EL (cell line): ENCODE measurements at places on chromosomes 16 and 17.

DNA sequence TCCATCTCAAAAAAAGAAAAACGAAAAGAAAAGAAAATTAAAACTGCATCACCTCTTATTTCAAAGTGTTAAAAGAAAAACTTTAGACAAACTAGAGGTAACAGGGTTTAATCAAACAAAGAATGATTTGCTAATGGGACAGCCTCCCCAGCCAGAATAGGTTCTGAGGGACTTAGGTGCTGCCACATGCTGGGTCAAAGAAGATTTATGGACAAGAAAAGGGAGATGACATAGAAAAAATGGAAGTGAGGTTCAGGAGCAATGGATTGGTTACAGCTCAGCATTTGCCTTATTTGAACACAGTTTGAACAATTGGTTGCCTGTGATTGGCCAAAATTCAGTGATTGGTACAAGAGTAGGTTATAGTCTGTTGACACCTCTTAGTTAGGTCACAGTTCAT, 21.1 kb downstream of the TMC5 start:
- DNase-seq = no peak

- DNase-seq = no peak
Measured at GRCh38 chr16:4972938-4973587, 14.9 kb downstream of the SEC14L5 start.

DNA sequence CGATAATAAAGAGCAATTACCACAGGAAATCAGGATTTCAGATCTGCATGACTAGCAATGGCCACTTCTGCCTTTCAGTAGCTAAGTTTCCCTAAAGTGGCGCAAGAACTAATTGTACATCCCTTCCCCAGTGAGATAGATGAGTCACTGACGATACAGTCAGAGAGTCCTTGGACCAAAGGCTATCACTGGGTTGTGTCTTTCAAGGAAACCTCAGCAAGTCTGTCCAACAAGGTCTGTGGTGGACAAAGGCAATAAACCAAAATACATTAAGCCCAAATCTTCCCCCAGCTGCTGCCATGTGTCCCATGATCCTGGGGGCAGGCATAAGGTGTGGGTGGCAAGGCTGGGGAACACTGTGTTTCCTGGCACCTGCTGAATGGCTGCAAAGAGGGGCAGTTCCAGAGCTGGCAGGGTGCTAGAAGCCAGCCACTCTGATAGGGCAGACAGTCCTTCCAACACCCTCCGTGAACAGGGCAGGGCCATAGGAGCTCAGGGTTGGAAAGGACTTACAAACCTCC, 20.5 kb upstream of the MTMR4 start:
- DNase-seq = peak; percentile 78

- no peak for DNase-seq
Measured at GRCh38 chr16:62450291-62450690, 414.1 kb upstream of the CDH8 start.

DNA sequence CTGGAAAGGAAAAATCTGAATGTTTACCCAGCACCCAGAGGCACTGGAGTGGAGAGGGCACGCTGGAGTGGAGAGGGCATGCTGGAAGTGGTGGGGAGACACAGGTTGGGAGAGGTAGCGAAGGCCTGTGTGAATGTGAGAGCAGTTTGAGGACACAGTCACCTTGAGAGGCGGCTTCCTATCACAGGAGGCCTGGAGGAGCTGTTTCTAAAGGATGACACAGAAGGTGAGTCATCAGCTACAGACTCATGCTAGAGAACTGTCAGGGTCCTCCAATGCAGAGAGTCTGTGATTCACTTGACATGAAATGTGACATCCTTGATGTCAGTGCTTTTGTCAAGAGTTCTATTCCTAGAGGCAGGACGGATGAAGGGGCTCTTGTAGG, 13.8 kb downstream of the CTRL start:
- DNase-seq = peak; percentile 90

DNA sequence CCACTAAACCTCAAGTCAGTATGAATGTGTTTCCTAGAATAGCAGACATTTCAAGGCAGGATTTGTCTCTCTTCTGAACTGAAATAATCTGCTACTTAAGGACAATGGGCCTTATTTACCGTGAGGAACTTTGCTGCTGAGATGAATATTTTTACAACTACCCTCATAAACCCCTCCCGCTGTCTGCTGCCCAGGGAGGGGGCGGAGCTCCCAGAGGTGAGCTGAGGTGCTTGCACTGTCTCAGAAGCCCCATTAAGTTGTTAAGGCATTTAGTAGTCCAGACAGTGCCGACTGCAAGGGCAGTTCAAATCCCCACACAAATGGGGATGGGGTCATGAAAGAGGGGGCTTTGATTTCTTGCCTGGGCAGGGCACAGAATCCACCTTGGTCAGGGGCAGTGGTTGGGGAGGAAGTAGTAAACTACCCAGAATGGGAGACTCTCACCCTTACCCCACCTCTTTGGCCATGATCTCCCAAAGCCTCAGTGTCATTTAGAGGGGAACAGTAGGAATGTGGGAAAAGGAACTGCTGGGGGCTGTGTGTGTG, 19.2 kb downstream of the HNF1B start:
- DNase-seq = no peak

DNA sequence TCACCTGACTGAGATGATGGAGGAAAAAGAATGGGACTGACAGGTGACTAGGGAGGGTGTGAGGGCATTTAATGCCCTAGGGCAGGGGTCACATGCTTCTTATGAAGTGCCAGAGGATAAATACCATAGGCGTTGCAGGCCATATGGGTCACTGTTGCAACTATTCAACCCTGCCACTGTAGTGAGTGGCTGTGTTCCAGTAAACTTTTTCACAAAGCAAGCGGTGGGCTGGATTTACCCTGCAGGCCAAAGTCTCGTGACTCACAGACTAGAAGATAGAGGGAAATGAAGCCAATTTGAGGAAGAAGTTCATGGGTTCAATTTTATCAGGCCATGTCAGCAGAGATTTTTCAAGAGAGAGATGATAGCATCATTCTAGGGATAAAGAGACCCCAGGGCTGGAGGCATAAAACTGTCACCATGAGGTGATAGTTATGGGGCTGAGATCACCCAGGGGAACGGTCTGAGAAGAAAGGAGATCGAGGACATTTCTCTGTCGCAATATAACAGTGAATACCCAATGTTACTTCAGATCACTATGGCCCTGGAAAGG, 8.6 kb downstream of the ARHGAP17 start:
- peak; percentile 92 for DNase-seq

DNA sequence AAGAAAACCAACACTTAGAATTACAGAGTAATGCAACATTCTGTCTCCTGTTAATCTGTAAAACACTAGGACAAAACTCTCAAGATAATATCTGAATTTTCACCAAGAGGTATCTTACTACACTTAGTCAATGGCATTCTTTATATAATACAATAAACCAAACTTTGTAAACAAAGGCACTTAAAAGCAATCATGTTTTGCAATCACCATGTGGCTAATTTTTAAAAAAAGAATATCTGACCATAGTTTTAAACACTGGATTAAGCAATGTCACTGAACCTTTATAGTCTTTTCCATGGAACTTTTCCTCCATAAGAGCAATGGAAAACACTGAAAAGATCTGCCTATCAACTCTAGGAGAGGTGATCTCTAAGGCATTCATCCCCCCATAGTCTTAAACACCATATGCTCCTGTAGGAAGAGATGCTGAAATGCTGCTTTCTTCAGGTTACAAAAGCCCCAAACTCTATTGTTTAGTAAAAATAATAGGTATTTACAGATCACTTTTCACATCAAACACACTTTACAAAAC, 144.2 kb upstream of the CORO6 start:
- no peak for DNase-seq

GRCh38 chr17:65628644-65629036, 67.2 kb upstream of the AXIN2 start:
- DNase-seq = no peak

DNA sequence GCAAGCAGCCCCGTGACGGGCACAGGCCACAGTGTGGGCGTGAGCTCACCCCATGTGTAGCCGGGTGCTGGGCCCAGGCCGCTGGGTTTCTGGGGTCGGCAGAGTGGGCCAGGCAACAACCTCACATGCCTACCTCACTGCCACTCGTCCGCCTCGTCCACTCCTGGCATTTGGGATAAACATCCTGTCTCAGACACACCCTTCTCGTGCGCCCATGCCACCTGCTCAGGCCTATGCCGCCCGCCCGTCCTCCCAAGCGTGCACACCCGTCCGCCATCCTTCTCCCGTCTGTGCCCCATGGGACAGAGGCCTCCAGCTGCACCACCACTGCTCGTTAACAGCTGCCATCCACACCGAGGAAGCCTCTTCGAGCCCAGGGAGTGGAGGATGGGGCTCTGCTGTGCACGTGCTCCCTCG, 64.3 kb downstream of the KLHDC4 start:
- DNase-seq = no peak

DNA sequence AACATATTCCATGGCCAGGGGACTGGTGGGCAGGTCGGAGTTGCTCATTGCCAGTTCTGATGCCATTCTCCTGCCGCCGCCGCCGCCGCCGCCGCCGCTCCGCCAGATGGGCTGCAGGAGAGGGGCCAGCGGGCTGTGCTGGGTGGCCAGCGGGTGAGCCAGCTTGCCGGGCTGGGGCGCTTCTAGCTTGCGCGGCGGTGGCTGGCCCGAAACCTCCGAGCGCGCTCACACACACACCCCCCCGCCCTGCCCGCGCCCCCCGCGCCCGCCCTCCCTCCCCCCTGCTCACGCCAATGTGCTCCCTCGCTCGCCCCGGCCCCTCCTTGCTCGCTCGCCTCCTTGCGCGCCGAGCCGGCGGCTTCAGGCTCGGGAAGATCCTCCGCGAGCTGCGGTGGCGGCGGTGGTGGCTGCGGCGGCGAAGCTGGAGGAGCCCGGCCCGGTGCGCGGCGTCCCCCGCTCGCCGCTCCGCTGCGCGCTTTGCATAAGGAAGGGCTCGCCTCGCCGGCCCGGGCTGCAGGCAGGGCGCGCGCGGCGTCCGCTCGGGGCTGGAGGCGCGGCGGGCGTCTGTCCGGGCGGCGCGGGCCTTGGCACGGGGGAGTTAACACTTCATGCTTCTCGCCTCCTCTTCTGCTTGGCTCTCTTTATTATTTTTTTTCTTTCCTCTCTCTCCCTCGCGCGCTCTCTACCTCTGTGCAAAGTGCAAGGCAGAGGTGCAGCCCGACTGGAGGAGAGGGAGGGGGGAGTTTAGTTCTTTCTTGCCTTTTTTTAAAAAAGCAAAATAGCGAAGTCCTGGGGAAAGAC, 500 bp downstream of the MAF start:
- DNase-seq = no peak

DNA sequence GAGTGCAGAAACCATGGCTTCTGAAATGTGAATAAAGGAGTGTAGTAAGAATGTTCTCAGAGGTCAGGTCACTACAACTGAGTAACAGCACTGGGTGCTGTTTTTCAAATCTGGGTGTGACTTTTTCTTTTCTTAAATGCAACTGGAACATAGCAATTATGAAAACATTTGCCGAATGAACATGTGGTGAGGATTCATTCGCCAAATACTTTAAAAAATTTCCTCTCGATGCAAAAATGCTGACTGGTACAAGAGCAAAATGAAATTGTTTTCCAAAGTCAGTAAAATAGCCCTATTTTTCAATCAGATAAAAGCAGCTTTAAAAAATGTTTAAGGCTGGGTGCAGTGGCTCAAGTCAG, 18.6 kb downstream of the ZDHHC7 start:
- no peak for DNase-seq

DNA sequence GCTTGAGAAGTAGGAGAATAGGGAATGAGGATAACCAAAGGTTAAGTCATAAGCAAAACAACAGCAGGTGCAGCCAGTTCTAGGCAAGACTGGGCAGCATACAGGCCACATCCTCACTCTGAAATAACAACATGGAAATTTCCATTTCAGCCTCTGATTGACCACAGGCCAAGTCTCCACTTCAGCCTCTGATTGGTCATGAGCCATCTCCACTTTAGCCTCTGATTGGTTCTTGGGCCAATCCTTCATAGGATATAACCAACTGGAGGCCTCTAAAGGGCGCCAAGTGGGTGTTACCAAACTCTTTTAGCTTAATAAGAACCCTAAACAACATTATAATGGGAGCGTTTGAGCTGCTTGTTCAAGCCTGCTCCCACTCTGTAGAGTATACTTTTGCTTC, 512.0 kb downstream of the NPIPA7 start:
- peak; percentile 1 for DNase-seq

DNA sequence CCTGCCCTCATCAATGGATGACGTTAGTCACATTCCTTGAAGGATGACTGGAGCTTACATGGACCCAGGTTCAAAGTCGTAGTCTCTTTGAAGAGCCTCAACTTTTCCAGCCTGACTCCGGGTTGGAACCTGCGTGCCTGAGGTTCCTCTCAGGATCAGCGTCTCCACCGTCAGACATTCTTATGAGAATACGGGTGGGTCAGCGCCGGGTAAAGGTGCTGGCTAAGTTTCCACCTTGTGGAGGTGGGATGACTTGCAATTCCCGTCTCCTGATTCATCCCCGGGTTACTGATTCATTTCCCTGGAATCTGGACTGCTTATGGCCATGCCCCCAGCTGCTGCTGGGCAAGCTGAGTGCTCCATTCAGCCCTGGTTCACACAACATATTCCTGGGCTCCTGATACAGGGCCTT, 38.9 kb upstream of the CMIP start:
- DNase-seq = peak; percentile 94

GRCh38 chr17:28478712-28479615, 5.5 kb downstream of the SLC13A2 start:
- DNase-seq = no peak

GRCh38 chr17:58331815-58332777, 3.5 kb upstream of the TSPOAP1 start:
- DNase-seq = no peak

GRCh38 chr16:49081086-49081485, 200.6 kb downstream of the CBLN1 start:
- no peak for DNase-seq

GRCh38 chr16:13529193-13529982, 390.6 kb upstream of the ERCC4 start:
- no peak for DNase-seq

DNA sequence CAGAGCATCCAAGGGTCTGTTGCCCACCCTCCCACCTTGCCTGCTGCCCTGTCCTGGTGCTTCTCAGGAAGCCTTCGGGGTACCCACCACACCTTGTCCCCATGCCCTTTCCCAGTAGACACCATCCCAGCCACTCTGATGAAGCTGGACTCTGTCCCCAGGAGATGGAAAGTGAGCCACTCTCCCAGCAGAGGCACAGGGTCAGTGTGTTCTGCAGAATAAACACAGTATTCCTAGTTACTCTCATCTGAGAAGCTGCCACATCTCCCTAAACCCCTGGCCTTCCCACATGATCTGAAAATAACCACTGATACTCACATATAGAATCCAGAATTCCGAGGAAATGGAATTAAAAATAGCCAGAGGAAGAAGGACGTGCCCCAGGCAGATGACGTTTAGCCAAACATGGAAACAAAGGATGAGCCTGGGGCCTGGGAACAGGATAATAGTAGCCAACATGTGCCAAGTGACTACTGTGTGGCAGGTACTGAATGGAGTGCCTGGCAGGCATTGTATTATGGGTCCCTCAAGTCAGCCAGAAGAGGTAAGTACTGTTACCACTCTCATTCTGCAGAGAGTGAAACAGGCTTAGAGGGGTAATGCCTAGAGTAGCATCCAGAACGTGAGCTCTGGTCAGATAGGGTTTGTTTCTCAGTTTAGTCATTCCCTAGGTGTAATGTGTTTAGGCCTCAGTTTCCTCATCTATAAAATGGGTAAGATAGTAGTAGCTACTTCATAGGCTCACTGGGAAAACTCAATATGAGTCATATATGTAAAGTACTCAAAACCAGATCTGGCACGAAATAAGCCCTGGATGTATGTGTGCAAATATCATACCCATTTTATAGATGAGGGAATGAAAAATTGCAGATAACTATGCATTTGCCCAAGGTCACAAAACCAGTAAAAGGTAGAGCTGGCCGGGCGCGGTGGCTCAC, 20.8 kb upstream of the PEMT start:
- DNase-seq = no peak
